ENCODE measurements at places on chromosomes 13 and 19.

DNA sequence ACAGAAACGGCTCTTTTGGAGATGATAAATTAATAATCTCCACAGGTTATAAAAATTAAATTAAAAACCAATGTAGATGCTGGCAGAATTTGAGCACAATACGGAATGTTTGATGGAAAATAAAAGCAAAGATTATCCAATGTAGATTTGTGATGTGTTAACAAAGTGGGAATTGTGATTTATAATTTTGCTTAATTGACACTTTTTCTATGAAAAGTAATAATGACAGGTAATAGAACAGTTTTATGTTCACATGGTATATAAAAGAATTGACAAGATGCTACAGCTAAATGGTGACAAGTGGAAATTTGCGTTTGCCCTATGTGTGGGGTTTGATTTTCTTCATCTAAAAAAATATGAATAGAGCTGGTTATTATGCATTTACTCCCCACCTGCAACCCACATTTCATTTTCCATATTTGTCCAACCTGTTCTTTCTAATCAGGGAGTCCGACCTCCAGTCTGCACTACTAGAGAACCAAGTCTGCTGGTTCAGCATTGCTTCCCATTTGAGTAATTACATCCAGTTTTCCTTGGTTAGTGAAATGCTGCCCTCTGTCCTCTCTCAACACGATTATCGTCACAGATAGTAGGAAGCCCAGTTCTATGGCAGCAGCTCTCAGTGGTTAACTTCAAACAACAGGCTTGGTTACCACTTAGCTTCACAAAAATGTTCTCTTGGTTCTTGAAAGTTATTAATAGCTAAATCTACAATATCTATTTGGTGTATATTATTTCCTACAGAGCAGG lies 61.4 kb upstream of the SLITRK1 start:
- no peaks in the 10 kb centered on the region for H3K4me1 ChIP-seq
- H3K4me3 ChIP-seq: no peak overlapping the region
- no peak for DNase-seq
- H3K36me3 ChIP-seq: no peaks in the 10 kb centered on the region

DNA sequence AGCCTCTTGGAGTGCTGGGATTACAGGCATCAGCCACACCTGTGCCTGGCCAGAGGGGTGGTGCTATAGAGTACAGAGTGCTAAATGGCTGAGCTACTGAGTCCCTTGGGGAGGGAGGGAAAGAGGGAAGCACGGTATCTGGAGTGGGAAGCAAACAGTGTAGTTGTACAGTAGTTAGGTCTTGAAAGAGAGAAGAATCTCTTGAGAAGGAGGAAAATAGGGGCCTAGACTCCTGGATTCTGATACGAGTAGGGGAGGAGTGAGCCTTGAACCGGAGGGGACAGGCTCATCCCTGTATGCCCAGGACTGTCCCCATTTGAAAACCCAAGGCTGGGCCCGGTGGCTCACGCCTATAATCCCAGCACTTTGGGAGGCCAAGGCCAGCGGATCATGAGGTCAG lies 5.1 kb downstream of the MYADM start:
- H3K36me3 ChIP-seq: peaks cover 65% of the 10 kb centered on the region
- H3K27ac ChIP-seq: no peak overlapping the region

- no peak overlapping the region for H3K4me3 ChIP-seq
- no peak overlapping the region for H3K27ac ChIP-seq
- DNase-seq: peak; percentile 65
- peaks cover 14% of the 10 kb centered on the region for H3K36me3 ChIP-seq
- no peaks in the 10 kb centered on the region for H3K4me1 ChIP-seq
- H3K27me3 ChIP-seq: no peaks in the 10 kb centered on the region
Observed at GRCh38 chr19:5150902-5151741, 182.2 kb downstream of the KDM4B start.

GRCh38 chr19:15291548-15292021 lies 40.8 kb downstream of the BRD4 start:
- H3K27ac ChIP-seq: no peak overlapping the region
- H3K36me3 ChIP-seq: no peaks in the 10 kb centered on the region
- DNase-seq: no peak
- H3K27me3 ChIP-seq: no peaks in the 10 kb centered on the region
- peaks cover under 1% of the 10 kb centered on the region for H3K4me1 ChIP-seq
- no peak overlapping the region for H3K4me3 ChIP-seq

- no peak overlapping the region for H3K27ac ChIP-seq
- H3K4me3 ChIP-seq: no peak overlapping the region
- H3K36me3 ChIP-seq: no peaks in the 10 kb centered on the region
- H3K27me3 ChIP-seq: no peaks in the 10 kb centered on the region
Observed at GRCh38 chr19:44588771-44589112, 24.6 kb upstream of the IGSF23 start.

DNA sequence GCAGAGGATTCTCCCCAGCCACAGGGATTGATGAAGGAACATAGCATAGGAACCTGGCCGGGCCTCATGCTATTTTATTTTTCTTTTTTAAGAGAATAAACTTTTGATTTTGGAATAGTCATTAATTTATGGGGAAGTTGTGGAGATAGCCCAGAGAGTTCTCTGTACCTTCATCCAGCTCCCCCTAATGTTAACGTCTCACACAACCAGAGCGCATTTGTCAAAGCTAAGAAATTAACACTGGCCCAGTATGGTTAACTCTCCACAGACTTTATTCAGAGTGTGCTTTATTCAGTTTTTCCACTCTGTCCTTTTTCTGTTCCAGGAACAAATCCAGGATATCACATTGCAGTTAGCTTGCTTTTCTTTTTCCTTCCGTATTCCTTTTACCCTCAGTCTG lies 59.4 kb downstream of the RGCC start:
- H3K36me3 ChIP-seq: no peaks in the 10 kb centered on the region
- no peaks in the 10 kb centered on the region for H3K27me3 ChIP-seq
- no peak overlapping the region for H3K4me3 ChIP-seq
- no peak overlapping the region for H3K27ac ChIP-seq
- no peaks in the 10 kb centered on the region for H3K4me1 ChIP-seq

GRCh38 chr13:55660851-55661250 lies 1479.9 kb upstream of the PRR20A start:
- H3K36me3 ChIP-seq: no peaks in the 10 kb centered on the region
- H3K27me3 ChIP-seq: no peaks in the 10 kb centered on the region
- no peak for DNase-seq
- no peak overlapping the region for H3K4me3 ChIP-seq
- H3K27ac ChIP-seq: no peak overlapping the region

GRCh38 chr19:16274447-16274846 lies 50.2 kb upstream of the KLF2 start:
- H3K27ac ChIP-seq: peak overlapping the region; percentile 58
- no peak overlapping the region for H3K4me3 ChIP-seq
- H3K4me1 ChIP-seq: peaks cover 22% of the 10 kb centered on the region
- H3K27me3 ChIP-seq: no peaks in the 10 kb centered on the region
- no peaks in the 10 kb centered on the region for H3K36me3 ChIP-seq

DNA sequence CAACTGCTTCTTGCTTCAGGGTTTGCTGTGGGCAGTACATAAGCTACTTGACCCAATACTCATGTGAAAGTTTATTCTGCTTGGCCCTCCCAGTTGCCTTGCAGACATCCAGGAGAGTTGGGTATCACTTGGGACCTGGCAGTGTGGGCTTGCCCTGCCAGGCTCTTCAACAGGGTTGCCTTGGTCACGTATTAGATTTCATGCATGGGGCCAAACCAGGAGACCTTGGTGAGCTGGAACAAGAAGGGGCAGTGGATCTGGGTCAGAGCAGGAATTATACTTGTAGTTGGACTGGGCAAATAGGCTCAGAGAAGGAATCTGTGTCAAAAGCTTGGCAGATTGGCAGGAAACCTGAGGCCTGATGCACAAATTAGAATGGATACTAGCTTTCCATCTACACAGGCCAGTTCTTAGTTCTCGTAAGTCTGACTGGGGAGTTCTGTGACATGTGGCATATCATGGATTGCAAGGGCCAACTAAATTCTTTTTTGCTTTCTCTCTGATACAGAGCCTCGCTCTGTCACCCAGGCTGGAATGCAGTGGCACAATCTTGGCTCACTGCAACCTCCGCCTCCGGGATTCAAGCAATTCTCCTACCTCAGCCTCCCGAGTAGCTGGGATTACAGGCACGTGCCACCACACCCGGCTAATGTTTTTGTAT lies 192.6 kb upstream of the SERP2 start:
- no peaks in the 10 kb centered on the region for H3K27me3 ChIP-seq
- H3K4me3 ChIP-seq: no peak overlapping the region
- DNase-seq: no peak
- H3K4me1 ChIP-seq: no peaks in the 10 kb centered on the region
- no peaks in the 10 kb centered on the region for H3K36me3 ChIP-seq

DNA sequence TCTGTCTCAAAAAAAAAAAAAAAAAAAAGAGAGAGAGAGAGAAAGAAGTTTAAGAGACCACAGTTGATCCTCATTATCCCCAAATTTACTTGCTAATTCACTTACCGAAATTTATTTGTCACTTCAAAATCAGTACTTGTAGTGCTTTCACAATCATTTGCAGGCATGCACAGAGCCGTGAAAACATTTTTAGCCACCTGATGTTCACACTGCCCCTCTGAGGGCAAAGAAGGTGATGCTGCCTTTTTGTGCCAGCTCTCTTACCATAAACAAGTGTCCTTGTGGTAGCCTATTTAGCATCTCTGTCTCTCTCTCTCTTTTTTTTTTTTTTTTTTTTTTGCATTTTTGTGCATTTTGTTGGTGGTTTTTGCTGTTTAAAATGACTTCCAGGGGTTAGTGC lies 24.1 kb upstream of the CASP14 start:
- no peak overlapping the region for H3K4me3 ChIP-seq
- H3K27me3 ChIP-seq: no peaks in the 10 kb centered on the region
- no peak for DNase-seq
- no peak overlapping the region for H3K27ac ChIP-seq
- no peaks in the 10 kb centered on the region for H3K4me1 ChIP-seq
- no peaks in the 10 kb centered on the region for H3K36me3 ChIP-seq

GRCh38 chr19:14004619-14005348 lies 1.3 kb downstream of the RFX1 start:
- peak overlapping the region; percentile 93 for H3K4me3 ChIP-seq
- no peaks in the 10 kb centered on the region for H3K36me3 ChIP-seq
- no peaks in the 10 kb centered on the region for H3K27me3 ChIP-seq

DNA sequence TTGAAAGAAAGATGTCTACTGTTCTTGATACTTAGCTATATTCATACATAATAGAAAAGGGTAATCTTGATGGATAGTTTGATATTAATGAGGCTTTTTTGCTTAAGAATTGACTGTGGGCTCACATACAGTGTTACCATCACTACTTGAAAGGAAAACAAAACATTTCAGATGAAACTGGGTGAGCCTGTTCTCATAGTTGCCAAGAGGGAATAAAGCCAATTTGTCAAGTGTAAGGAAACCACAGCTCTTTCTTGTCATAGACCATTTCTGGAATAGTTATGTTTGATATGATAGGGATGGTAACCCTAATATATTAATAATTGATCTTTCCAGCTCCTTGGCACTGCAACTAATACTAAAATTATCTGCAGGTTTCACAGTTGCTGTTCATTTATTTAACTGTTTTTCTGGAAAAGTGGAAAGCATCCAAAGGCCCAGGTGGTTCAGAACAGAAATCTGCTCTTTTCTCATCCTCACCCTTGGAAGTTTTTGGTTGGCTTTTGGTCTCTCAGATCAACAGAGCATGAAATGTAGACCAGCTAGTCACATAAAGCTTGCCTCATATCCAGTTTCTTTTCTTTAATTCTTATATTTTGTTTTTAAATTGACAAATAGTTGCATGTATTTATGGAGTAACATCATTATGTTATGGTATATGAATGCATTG lies 43.2 kb downstream of the ARHGEF7 start:
- peaks cover 14% of the 10 kb centered on the region for H3K4me1 ChIP-seq
- H3K36me3 ChIP-seq: no peaks in the 10 kb centered on the region
- H3K4me3 ChIP-seq: no peak overlapping the region

- H3K27me3 ChIP-seq: no peaks in the 10 kb centered on the region
- H3K4me1 ChIP-seq: no peaks in the 10 kb centered on the region
- H3K36me3 ChIP-seq: peaks cover 46% of the 10 kb centered on the region
- no peak overlapping the region for H3K4me3 ChIP-seq
Observed at GRCh38 chr13:77185721-77186120, 141.2 kb downstream of the MYCBP2 start.

DNA sequence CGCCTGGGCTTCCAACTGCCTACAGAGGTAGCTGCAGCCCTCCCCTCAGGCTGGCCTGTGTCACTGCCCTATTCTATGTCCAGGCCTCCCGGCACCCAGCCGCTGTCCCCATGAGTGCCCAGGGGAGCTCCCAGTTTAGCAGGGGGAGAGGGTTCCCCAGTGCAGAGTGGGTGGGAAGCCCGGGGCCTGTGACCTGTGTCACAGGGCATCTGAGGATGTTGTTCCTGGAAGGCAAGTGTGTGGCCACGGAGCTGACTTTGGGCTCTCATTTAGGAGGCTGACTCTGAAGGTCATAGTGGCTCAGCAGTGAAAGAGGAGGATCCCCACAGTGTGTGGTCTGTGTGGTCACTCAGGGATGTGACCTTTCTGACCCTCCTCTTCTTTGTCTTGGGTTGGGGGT lies 25.1 kb downstream of the PPP1R37 start:
- H3K27ac ChIP-seq: no peak overlapping the region
- no peaks in the 10 kb centered on the region for H3K36me3 ChIP-seq
- no peaks in the 10 kb centered on the region for H3K27me3 ChIP-seq
- H3K4me3 ChIP-seq: no peak overlapping the region
- no peak for DNase-seq

Measured in tibial artery (tissue), 4 donors.